Stimulated activated CD4-positive, alpha-beta T cell treated with anti-CD3 and anti-CD28 coated beads, Interleukin-4, amount 100 ng/mL, for 24 hours (primary cell): ENCODE measurements at places on chromosomes 4 and X.

GRCh38 chr4:71255976-71256375 is 82.8 kb upstream of the SLC4A4 start:
- DNase-seq = no peak

DNA sequence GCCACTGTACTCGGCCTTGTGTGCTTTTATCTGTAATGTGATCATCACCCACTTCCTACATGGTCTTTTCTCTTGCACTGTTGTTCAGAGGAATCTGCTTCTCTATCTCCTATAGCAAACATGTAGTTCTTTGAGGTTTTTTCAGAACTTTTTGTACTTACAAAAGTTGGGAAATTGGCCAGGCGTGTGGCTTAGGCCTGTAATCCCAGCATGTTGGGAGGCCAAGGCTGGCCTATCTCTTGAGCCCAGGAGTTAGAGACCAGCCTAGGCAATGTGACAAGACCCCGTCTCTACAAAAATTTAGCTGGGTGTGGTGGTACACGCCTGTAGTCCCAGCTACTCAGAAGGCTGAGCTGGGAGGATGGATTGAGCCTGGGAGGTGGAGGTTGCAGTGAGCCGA is 30.4 kb downstream of the TAF1 start:
- DNase-seq = no peak

- no peak for DNase-seq
Measured at GRCh38 chrX:123779908-123780396, 47.1 kb upstream of the THOC2 start.

DNA sequence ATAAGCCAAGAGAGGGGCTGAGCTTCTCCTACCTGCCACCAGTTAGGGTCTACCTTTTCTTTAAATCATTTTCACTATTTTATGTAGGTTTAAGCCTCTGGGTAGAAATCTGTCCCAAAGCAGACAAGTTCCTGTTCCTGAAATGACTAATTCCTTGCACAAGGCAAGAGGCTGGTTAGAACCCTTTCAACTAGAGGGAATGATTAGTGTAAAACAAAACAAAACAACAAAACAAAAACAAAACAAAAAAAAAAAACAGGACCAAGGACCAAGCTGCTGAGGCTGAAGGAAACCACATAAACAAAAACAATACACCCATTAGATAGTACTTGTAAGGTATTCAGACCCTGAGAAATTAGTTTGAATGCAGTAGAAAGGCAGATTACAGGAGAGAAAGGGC is 62.7 kb downstream of the MAML3 start:
- no peak for DNase-seq

DNA sequence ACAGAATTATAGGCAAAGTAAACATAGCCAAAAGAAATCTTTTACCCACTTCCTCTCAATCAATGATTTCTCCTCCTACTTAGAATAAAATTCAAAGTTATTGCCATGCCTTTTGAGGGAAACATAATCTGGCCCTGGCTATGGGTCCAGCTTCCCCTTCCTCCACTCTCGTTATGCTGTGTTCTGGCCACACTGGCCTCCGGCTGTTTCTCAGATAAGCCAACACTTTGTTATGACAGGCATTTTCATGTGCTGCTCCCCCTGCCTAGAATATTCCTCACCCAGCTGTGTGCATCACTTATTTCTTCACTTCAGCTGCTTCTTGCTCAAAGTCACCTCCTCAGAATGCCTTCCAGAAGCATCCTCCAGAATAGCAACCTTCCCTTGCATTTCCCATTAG is 386.6 kb upstream of the AADAT start:
- no peak for DNase-seq

- no peak for DNase-seq
Measured at GRCh38 chr4:73730867-73731266, 9.5 kb upstream of the CXCL8 start.

DNA sequence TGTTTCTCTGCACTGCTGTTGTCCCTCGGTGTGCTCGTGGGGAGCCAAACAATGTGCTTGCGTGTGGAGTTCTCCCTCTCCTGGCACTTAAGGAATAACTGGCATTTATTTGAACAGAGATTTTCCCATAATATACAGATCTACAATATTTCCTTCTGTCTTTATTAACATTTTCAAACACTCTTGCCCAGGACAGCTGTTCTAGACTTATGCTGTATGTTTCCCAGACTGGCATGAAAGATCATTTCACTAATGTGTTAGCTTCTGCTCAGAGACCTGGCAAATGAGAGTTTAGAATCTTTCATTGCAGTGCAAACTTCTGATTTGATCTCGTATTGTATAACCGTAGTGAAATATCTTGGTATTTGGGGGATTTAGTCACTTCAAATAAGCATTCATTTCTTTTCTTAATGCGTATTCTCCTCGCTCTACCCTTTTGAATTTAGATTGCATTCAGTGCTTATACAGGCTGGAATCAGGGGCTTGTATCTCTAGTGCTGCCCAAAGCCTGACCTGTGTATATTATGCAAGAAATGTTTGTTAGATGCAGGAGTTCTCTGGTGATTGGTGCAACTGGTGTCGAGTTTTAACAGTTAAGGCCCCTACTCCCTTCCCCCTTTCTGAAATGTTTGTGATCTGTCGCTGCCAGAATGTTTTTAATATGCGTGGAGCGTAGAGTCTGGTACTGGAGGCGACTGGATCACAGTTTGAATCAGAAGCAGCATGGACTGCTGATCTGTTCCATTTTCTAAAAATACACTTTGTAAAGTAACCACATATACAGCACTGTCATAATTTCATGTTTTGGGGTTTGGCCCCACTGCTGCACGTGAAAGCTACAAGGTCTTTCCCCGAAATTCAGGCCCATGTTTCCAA is 326.3 kb downstream of the ARHGAP10 start:
- DNase-seq = no peak

DNA sequence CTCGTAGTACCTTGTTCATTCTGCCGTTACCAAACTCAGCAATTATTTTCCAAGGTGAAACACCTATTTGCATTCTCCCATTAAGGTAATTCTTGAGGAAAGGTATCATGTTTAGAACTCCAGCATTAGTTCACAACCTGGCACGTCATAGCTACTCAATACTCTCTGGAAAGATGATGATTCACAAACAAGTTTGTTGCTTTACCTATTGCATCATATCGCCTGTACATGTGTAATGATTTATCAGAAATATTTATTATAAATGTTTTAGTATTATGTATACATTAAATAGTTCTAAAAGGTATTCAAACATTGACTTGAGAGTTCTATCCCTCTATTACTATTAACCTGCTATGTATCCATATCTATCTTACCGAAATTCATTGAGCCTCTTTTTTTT is 658.3 kb upstream of the PITX2 start:
- no peak for DNase-seq

- no peak for DNase-seq
Measured at GRCh38 chr4:1570291-1571164, 113.6 kb downstream of the FAM53A start.

- no peak for DNase-seq
Measured at GRCh38 chr4:6887591-6888371, 21.8 kb upstream of the TBC1D14 start.

DNA sequence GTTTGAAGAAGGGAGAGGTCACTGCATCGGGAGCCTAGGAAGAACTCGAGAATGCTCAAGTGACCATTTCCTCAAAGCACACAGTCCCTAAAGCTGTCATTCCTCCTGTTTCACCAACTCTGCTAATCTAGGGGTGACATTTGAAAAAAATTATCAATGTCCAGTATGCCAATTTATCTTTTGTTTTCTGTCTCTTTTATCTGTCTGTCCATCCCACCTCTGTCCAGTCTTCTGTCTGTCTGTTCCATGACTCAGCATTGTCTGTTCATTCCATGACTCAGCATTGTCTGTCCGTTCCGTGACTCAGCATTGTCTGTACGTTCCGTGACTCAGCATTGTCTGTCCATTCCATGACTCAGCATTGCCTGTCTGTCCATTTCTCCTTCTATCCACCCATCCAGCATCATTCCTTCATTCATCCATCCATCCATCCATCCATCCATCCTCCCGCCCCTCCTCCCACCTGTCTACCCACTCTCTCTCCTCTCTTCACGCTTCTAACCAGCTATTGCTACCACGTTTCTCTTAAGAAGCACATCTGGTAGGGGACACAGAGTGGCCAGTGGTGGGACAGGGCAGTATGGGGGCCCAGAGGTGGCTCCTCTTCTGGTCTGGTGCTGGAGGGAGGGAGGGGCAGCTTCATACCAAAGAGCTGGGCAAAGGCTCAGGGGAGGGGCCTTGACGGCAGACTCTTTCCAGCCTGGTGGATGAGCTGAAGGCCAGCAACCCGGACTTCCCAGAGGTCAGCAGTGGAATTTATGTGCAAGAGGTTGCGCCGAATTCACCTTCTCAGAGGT is 34.1 kb downstream of the HTRA3 start:
- no peak for DNase-seq

DNA sequence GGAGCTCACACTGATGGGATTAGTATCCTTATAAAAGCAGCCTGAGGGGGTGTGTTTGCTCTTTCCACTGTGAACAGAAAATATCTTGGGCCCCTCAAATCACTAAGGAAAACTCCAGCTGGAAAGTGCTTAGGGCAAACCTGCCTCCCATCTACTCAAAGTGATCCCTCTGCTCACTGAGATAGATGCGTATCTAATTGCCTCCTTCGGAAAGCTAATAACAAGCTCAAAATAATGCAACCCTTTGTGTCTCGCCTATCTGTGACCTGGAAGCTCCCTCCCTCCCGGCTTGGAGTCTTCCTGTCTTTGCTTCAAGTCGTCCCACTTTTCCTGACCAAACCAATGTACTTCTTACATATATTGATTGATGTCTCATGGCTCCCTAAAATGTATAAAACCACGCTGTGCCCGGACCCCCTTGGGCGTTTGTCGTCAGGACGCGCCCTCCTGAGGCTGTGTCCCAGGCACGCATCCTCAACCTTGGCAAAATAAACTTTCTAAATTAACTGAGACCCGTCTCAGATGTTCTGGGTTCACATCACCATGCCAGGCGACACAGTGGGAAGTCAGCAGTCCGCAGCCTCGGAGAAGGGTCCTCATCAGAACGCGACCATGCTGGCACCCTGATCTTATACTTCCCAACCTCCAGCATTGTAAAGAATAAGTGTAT is 34.1 kb upstream of the SORCS2 start:
- DNase-seq = no peak

DNA sequence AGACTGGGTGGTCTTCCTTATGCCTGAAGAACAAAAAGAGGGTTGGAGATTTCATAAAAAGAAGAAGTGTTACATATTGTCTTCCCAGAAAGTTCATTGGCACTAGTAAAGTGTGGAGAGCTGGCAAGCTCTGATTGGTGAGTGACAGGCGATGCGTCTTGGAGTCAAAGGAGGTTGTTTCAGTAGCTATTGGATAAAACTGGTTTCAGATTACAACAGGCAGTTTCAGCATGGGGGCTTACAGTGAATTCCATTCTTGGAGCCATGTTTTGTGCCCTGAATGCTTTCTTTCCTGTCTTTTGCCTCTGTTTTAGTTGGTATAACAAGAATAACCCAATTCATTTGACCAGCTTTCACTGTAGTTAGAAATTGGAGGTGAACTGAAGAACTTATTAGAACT is 750.5 kb downstream of the ADGRL3 start:
- no peak for DNase-seq

- no peak for DNase-seq
Measured at GRCh38 chr4:164383058-164383357, 370.9 kb upstream of the SMIM31 start.
